NCI-H1694 (cell line): ENCODE measurements at places on chromosomes 5 and 9.

DNA sequence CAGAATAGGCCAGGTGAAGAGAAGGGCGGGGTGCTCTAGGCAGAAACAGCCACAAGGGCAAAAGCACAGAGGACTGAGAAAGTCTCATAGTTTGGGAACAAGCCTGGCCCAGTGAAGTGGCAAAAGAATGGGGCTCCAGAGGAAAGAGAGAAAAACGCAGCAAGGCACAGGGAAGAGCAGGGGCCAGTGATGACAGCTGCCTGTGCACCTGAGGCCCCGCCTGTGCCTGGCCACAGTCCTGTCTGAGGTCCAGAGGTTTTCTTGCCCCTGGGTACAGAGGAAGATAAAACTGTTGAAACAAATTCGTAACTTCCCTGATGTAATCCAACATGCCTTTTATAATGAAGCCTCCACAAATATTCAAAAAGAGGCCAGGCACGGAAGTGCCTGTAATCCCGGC, 22.0 kb downstream of the FRRS1L start:
- no peak for DNase-seq

GRCh38 chr5:4520559-4520958, 619.6 kb upstream of the ADAMTS16 start:
- DNase-seq = no peak

DNA sequence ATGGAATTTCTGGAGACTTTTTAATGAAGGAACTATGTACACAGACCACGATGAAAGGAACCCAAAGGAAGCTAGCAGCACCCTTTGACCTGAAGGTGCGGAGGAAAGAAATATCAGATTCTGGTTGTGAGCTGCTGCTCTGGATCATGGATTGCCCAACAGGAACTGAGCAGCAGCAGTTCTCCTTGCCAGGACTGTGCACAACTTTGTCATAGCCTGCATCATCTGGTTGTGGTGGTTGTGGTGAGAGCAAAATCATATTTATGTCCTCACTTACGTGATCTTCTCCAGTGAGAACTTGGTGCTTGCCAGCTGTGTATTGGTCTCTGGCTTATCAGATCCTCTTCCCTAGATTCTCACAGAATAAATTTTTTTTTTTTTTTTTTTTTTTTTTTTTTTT, 70.7 kb upstream of the LPAR1 start:
- no peak for DNase-seq

DNA sequence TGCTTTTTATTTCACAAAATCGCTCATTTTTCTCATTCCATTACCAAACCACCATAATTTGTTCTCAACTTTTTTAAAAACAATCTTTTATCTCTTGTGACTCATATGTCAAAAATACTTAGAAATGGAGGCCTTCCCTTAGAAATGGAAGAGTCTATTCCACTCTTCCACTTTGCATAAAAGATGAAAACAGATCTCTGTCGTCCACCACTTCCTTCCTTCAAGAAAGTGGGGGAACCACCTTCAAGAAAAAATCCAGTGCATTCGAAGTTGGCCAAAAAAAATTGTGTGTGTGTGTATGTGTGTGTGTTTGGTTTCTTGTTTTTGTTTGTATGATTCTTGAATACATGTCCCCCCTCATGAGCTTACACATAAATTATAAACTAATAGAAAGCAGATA, 628.8 kb upstream of the DMAC1 start:
- DNase-seq = no peak

GRCh38 chr5:140926443-140927227, 536 bp downstream of the PCDHAC1 start:
- peak; percentile 57 for DNase-seq

DNA sequence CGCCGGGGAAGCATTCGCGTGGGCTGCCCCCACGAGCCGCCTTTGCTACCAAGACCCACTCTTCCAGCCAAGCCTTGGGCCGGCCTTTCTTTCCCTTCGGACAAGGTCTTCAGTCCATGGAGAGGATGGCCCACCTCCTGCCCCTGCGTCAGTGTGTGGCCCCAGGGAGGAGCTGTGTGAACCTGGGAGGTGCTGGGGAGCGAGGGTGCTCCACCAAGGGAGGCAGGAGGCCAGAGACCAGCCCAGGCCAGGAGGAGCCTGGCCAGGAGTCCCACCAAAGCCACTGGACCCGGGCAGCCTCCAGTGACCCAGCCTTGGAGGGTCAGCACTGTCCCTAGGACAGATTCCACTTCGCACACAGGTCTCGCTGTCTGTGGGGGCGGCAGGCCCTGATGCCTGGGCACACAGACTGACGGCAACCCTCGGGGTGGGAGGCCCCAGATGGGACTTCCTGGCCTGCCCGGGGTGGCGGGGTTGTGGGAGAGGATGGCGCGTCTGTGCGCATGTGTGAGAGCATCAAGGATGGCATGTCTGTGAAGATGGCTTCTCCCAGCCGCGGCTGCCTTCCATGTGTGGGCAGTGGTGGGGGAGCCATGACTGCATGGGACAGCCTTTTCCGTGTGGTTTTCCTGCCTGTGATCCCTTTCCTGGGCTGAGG, 113.3 kb upstream of the LPCAT1 start:
- DNase-seq = no peak

GRCh38 chr9:113879911-113880310, 3.8 kb downstream of the ZNF618 start:
- no peak for DNase-seq

GRCh38 chr9:137611623-137612609, 6.4 kb downstream of the ARRDC1 start:
- no peak for DNase-seq

GRCh38 chr5:6404129-6404528, 25.8 kb upstream of the MED10 start:
- no peak for DNase-seq

GRCh38 chr5:3376611-3377010, 219.0 kb upstream of the IRX1 start:
- no peak for DNase-seq

GRCh38 chr5:52799358-52799982, 11.8 kb downstream of the ITGA1 start:
- no peak for DNase-seq

- no peak for DNase-seq
Observed at GRCh38 chr5:147344861-147345260, 110.0 kb downstream of the STK32A start.

GRCh38 chr5:44574678-44575077, 185.5 kb upstream of the FGF10 start:
- DNase-seq = no peak

- no peak for DNase-seq
Observed at GRCh38 chr9:36764364-36765076, 191.8 kb downstream of the MELK start.

GRCh38 chr5:50863534-50864170, 197.2 kb downstream of the PARP8 start:
- DNase-seq = no peak

GRCh38 chr5:107385708-107386107, 285.0 kb downstream of the EFNA5 start:
- DNase-seq = no peak

DNA sequence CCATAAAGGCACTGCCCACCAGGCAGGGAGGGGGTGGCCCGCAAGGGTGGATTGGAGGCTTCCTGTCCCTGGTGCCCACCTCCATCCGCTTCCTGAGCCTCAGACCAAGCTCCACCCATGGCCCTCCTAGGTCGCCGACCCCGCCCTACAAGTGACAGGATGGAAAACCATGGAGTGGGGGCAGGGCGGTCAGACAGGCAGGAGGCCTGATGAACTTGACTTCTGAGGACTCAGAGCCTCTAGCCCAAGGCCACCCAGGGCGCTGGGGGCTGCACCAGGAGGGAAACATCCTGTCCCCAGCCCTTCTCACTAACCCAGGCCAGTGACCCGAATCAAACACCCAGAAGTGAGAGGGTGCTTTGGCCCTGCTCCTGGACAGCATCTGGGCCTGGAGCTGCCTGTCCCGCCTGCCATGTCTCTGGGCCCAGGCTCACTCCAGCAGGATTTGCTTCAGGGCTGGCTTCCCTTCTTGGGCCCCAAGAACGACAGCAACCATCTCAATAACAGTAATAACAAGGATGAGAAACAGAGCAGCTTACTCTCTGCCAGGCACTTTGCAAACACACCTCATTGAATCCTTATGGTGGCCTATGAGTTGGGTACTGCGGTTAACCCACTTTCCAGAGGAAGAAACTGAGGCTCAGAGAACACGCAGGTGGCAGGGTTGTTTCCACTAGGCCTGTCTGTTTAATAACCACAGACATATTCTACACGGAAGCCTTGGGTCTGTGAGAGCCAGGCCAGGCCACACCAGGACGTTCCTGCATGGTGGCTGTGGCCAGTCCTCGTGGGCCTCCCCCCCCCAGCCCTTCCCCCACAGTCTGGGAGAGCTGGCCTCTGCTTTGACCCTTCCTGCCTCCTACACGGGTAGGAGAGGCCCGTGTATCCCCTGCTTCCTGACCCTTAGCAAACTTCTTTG, 4.4 kb upstream of the ST6GALNAC6 start:
- DNase-seq = no peak

DNA sequence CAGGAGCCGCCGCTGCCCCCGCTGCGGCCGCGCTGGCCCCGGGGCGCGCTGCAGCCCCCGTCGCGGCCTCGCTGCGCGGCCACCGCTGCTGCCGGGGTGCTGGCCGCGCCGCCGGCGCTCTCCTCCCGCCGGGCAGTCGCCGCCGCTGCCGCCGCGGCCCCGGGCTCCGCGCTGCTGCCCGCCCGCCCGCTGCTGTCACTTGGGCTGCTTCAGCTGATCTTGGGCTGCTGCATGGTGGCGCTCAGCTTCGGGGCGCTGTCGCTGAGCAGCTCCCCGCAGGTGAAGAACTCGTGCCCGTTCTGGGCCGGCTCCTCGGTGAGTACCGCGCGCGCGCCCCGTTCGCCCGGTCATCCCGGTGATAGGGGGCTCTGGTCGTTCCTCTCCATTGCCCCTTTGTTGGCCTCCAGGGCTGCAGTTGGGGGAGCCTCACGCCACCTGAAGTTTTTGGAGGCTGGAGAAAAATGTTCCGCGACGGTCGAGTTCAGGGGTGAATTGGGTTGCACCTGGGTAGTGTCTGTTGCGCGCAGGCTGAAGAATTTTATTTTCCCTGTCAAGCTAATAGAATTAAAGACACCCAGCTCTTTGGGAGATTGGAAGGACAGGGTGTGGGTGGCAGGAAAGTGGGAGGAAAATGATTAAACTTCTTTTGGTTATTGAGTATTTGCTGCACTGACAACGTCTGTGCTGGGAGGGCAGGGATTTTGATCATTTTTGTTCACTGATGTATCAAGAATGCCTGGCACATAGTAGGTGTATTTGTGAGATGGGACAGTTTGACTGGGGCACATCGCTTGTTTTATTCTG, 596 bp downstream of the ENTREP1 start:
- DNase-seq = no peak

DNA sequence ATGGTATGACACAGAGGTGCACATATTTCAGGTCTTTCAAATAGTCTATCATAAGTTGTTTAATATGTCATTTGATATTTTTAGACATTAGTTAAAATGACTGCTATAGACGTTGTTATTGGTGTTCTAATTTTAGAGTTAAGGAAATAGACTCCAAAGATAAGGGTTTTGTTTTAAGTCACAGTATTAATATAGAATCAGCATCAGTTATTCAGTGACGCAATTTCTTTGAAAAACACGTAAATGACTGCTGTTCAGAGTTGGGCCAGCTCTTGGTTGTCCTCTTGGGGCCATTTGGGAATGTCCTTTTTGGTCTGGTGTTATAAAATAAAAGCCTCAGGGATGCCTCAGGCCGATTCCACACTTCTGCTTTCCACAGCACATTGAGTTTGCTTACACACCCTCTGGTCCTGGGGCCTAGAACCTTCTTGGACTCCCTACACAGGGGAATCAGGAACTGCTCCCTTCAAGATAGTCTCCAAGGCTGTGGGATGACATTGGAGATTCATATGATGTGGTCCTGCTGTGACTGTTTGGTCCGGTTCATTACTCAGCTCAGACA, 14.3 kb downstream of the OTULIN start:
- DNase-seq = no peak

- DNase-seq = peak; percentile 47
Observed at GRCh38 chr5:138610918-138611677, 35.9 kb upstream of the HSPA9 start.

DNA sequence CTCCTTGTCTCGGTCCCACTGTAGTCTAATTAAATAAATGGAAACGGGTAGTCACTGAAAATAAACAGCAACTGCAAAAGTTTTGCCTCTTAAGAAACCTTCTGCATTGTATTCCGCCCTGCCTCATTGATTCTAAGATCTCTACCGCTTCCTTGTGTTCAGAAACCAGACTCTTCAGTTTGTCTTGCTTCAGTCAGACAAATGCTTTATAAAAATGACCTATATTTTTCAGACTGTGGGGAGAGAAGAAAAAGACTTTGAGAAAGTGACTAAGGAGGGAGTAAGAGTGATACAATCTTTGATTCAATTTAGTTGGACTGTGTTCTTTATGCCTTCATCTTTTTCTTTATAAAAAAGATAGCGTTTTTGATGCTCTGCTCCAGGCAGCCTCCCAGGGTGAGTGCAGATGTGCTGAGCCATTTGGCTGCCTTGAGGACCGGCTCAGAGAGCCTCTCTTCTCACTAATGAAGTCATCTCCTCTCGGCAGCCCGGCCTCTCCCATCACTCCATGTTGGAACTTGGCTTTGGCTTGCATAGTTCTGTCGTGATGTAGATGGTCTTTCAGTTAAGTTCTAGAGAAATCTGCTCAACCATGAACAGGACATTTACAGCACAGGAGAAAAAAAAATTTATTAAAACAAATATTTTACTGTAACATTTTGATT, 4.0 kb upstream of the VCAN start:
- no peak for DNase-seq

GRCh38 chr5:142836048-142836447, 65.9 kb downstream of the ARHGAP26 start:
- no peak for DNase-seq

DNA sequence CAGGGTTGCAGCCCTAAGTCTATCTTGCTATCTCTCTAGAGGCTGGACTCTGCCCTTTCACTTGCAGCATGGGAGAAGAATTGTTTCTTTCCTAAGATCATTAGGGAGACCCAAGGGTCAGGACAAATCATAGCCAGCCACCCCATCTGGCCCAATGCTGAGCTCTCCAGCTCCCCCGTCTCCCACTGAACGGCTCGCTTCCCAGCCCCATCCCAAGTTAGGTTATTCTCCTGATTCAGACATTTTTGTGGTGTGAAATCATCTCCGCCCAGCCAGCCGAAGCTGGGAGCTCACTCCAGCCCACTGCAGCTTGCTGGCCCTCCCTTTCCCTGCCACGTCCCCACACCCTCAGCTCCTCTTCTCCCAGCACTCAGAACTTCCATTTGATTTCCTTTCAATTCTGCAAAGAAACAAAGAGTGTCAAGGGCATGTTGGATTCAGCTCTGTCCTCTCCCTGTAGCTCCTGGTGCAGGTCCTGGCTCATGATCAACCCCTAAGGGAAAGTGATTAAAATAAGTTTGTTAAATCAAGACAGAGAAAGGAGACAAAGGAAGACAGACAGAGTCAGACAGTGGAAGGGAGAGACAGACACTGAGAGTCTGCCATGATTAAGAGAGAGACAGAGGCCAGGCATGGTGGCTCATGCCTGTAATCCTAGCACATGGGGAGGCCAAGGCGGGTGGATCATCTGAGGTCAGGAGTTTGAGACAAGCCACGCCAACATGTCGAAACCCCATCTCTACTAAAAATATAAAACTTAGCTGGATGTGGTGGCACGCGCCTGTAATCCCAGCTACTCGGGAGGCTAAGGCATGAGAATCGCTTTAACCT, 12.6 kb upstream of the SPARC start:
- no peak for DNase-seq

GRCh38 chr9:137764171-137764671, 113.4 kb upstream of the CACNA1B start:
- DNase-seq = no peak

- no peak for DNase-seq
Observed at GRCh38 chr5:8456846-8457186, 587.9 kb downstream of the MTRR start.
